LHCN-M2 (cell line): ENCODE measurements at places on chromosomes 11 and 22.

- DNase-seq: no peak
These were observed 6.5 kb downstream of the TENM4 start for GRCh38 chr11:79434283-79434682.

DNA sequence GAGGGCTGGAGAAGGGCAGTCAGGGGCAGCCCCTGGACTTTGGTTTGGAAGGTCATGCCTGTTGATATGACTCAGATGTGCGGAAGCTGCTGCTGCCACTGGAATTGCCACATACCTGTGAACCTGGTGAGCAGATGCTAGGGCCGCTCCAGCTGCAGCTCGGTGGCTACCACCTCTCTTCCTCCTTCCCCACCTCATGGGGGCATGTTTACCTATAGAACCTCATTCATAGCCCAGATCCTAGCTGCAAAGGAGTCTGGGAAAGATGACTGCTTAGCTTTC lies 17.5 kb upstream of the TSPAN18 start:
- no peak for DNase-seq

- DNase-seq: no peak
These were observed 21.4 kb downstream of the KCNQ1OT1 start for GRCh38 chr11:2678396-2678795.

- peak; percentile 29 for DNase-seq
These were observed 8.7 kb upstream of the C1QTNF6 start for GRCh38 chr22:37196539-37197450.

- DNase-seq: peak; percentile 46
These were observed 21.1 kb downstream of the RFPL3 start for GRCh38 chr22:32378707-32379272.

GRCh38 chr11:72239313-72239848 lies 4.6 kb downstream of the PHOX2A start:
- peak; percentile 33 for DNase-seq
